ENCODE measurements at places on chromosomes 5 and 9. TPM values are rescaled to one million over a fixed set of nuclear protein-coding genes. Genes with fewer than 3 reads are reported as not detected.

DNA sequence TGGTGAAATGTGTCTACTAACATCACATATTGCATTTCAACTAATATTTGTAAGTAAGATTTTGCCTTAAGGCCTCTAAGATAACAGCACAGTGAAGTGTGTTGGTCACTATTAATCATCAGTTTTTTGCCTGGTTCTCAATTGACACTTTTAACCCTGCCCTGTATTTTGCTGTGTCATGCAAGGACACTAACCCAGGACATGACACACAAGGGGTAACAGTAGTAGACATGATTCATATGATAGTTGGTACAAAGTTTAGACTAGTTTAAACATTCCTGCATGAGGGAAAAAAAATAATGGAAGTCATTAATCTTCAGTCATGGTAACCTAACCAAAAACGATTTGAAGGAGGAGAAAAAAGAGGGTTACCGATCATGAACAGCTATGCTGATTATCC lies 207.0 kb downstream of the DEPDC1B start:
- peak; percentile 4 for DNase-seq

SGCD gene
- 0.35 TPM for total RNA-seq

GLRX gene
- total RNA-seq, result 43.6 TPM

- DNase-seq, result no peak
These were observed 68.7 kb upstream of the SIMC1 start for GRCh38 chr5:176169393-176170063.

LCN12 gene
- total RNA-seq, result 0.40 TPM

Measured in renal cortical epithelial cell (primary cell).